ENCODE measurements at places on chromosomes 12 and 14. TPM values are rescaled to one million over a fixed set of nuclear protein-coding genes. Genes with fewer than 3 reads are reported as not detected.

GRCh38 chr12:49037111-49037946 is 18.8 kb upstream of the PRKAG1 start:
- no peak for DNase-seq

DNA sequence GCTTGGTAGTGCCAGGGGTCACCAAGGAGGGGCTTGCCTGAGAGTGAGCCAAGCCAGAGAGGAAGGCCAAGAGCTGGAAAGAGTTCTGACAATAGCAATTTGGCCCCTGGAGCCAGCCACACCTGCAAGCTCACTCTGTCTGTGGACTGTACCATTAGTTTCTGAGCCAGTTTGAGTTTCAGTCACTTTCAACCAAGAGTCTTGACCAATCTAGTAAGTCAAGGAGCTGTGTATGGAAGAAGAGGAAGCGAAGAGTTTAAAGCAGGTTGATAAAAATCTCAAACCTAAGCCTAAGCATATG is 38.5 kb downstream of the NT5DC3 start:
- DNase-seq, result no peak

The LGR5 gene
- not detected for total RNA-seq

DNA sequence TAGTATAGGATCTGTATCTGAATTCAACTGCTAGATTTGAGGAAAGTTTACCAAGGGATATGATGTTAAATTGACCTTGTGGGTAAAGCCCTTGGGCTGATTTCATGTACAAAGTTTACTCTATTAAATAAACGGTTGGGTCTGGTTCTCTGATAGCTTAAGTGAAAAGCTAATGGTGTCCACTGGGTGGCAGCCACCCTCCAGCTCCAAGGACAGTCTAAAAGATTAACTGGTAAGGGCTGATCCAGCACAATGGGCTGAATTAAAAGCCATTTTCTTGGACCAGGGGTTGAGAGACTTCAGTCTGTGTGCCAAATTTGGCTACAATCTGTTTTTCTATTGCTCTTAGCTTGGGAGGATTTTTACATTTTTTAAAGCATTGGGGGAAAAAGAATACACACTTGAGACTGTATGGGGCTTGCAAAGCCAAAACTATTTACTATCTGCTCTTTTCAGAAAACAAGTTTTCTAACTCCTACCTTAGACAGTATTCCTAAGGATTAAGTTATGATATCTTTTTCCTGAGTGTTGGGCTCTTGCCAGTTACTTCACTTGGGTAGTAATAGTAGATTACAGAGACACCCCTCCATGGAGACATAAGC is 116.5 kb downstream of the GPHN start:
- DNase-seq, result peak; percentile 43

The SMIM10L1 gene
- total RNA-seq, result 8.3 TPM

The SLC41A2 gene
- 8.0 TPM for total RNA-seq

- DNase-seq, result no peak
Measured at GRCh38 chr12:51942056-51942455, 9.4 kb upstream of the ACVR1B start.

- no peak for DNase-seq
Measured at GRCh38 chr12:4278329-4279197, 5.0 kb downstream of the CCND2 start.

- DNase-seq, result no peak
Measured at GRCh38 chr12:88752183-88752582, 171.9 kb upstream of the KITLG start.

- no peak for DNase-seq
Measured at GRCh38 chr14:23316300-23316699, 5.0 kb upstream of the PABPN1 start.

DNA sequence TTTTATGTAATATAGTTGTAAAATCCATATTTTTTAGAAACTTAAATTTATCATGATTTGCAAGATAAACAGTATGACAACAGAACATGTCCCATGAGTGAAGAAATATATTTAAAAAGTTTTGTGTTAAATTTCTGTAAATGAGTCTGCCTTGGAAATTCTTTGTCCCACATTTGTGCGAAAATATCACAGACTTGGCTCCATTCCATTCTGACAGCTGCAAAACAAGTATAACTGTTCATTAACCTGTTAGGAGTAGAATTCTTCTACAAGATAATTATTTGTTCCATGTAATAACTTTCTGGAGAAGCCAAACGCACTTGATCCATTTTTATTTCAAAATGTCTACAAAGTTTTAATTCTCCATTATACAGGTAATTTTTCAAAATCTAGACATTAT is 37.9 kb downstream of the MDM1 start:
- DNase-seq, result no peak

GRCh38 chr12:14431975-14432374 is 66.5 kb downstream of the ATF7IP start:
- no peak for DNase-seq

- no peak for DNase-seq
Measured at GRCh38 chr12:121781484-121781997, 11.9 kb downstream of the RHOF start.

The CD9 gene
- 1.0 TPM for total RNA-seq

The INHBE gene
- total RNA-seq, result not detected

The SLC2A3 gene
- total RNA-seq, result 664 TPM

- DNase-seq, result no peak
Measured at GRCh38 chr14:39426605-39427004, 5.6 kb downstream of the FBXO33 start.

DNA sequence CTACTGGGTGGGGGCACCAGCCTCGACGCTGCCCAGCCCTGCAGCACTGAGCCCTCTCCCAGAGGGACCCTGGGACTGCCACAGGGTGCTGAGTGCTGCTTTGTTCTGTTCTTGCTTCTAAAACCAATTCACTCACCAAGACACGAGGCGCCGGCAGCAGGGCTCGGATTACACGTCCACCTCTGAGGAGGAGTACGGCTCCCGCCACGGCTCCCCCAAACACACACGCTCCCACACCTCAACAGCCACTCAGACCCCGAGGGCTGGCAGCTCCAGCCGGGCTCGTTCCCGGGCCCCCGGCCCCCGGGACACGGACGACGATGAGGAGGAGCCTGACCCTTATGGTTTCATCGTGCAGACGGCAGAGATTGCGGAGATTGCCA is 24.3 kb downstream of the CEP170B start:
- no peak for DNase-seq

The CCDC197 gene
- total RNA-seq, result not detected

The GNB3 gene
- not detected for total RNA-seq

DNA sequence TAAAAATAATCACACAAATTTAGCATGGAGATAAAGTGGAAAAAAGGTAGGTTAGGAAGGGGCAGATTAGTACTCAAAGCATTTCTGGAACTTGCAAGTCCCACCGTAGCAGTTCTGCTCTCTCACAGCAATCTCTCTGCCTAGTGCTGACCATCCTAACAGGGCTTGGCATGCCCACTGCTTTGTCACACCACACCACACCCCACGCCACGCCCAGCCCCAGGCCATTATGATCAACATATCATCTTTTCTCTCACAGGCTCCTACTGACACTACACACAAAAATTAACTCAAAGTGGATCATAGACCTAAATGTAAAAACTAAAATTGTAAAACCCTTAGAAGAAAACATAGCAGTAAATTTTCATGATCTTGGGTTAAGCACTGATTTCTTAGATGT is 273.7 kb downstream of the DAD1 start:
- no peak for DNase-seq

The OAS2 gene
- 327 TPM for total RNA-seq

DNA sequence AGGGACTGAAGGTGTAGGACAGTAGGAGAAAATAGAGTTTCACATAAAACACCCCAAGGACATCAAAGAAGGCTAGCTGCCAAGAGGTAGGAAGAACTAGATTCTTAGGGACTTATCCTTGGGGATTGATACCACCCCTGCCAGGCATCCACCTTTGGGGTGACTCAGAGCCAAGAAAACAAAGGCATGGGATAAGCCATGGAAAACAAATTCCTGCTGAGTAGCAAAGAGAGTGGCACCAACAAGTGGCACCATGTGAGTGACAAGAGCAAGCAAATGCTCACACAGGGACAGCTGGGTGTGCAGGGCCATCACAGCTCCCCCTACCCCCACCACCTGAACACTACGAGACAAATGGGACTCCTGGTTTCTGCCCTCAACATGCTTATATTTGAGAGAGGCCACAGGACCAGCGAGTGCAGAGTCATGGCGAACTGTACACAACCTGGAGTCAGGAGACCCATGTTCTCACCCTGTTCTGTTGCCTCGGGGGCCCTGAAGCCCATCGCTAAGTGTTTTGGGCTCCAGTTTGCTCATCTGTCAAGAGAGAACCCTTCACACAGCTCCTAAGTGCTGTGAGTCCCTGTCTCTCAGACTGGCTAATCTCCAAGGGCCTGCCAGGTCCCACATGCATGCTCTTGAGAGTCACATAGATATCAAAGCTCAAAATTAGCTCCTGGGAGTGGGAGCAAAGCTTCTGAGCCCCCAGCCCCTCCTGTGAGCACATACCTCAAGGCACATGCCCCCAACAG is 91.9 kb downstream of the DPF3 start:
- no peak for DNase-seq

- no peak for DNase-seq
Measured at GRCh38 chr14:44388306-44388705, 118.8 kb downstream of the FSCB start.

- DNase-seq, result peak; percentile 29
Measured at GRCh38 chr14:76957224-76957891, 71.2 kb downstream of the IRF2BPL start.

The GSG1 gene
- total RNA-seq, result not detected

DNA sequence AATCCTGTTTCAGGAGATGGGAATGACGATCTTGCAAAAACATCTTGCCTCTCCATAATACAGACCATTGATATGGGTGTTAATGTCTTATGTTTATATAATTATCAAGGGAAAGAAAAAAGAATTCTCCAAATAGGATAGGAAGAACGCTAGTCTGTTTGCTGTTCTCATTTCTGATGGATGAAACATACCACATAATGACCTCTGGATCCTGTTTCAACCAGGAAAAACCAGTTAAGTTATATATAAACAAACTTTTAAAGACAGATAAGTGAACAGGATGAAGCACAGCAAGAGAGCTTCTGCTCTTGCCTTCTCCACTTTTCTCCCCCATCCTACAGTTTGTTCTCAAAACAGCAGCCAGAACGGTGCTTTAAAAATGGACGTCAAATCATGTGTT is 27.8 kb downstream of the COQ6 start:
- DNase-seq, result no peak

The MED13L gene
- total RNA-seq, result 68.3 TPM

GRCh38 chr14:28576523-28576922 is 190.1 kb upstream of the FOXG1 start:
- no peak for DNase-seq

The DPPA3 gene
- total RNA-seq, result not detected

The NR1H4 gene
- total RNA-seq, result not detected

- DNase-seq, result no peak
Measured at GRCh38 chr12:49040364-49040855, 20.2 kb downstream of the KMT2D start.
